HS-27A (cell line): ENCODE measurements at places on chromosomes 16 and 17.
A peak's percentile ranks its signal among the peaks of the same experiment; 100 is the strongest.

DNA sequence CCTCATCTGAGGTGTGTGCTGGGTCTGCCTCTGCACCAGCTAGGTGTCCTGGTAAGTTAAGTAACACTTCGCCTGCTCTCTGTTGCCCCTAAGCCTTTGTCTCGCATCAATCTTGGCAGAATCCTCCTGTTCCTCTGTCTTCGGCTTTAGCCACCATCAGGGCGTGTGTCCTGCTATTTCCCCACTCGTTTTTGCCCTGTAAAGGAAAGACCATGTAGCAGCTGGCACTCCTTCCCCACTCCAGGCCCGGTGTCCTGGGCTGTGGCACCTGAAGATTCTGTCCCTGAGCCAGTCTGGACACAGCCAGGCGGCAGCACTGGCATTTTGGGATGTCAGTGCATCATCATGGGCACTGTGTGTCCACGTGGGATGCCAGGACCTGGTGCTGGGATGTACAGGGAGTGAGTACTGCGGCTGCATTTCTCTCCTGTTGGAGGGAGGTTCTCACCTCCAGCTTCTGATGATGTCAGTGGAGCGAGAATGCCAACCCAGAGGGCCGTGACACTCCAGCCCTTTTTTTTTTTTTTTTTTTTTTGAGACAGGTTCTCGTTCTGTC, 26.2 kb upstream of the FOXK2 start:
- DNase-seq, result no peak

- DNase-seq, result no peak
Measured at GRCh38 chr17:7307686-7308624, 527 bp downstream of the EIF5A start.

- DNase-seq, result no peak
Measured at GRCh38 chr16:79008036-79008868, 592.3 kb downstream of the MAF start.

DNA sequence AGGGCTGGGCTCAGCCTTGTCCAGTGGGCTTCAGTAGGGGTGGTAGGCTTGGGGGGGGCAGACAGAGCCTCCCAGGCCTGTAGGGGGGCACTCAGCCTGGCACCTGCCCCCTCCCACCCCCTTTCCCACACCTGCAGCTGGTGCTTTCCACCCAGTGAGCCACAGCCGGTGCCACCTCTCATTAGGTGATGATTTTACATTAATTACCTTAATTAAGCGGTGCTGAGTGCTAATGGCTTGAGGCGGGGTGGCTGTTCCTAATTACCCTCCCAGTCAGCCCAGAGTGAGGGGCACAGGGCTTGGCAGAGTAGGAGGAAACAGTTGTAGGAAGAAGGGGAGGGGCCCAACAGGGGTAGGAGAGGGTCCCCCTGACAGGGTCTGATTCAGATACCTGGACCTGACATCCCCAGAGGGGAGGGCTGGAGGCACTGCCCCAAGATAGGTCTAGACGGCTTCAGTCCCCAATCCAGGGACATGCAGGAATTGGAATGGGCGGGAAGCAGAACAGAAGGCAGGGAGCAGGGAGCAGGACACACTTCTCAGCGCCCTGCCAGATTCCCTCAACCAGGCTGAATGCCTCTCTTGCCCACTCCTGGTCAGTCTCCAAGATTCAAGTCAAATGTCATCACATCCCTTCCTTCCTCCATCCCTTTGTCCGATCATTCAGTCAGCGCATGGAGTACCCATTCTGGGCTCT, 26.5 kb upstream of the PHF12 start:
- DNase-seq, result no peak

DNA sequence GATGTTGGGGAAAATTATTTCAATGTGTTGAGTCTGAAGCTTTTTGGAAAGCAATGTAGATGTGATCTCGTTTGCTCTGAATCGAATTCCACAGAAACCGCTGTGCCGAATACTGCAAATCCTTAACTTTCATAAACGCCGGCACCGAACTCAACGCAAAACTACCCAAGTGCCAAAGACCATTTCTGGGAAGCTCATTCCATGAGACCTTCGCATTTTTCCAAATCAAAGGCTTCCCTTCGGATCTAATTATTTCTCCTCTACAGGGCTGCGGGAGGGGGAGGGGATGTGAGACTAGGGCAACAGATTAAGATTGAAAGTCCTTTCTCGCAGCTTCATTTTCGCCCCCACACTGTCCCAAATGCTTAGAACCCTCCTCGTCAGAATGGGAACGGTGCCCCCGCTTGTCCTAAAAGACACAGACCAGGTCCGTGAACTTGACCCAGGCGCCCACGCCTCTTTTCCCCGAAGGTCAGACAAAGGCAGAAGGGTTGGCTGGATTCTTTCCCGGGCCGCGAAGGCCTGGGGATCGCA, 4.0 kb downstream of the PRAC1 start:
- no peak for DNase-seq

DNA sequence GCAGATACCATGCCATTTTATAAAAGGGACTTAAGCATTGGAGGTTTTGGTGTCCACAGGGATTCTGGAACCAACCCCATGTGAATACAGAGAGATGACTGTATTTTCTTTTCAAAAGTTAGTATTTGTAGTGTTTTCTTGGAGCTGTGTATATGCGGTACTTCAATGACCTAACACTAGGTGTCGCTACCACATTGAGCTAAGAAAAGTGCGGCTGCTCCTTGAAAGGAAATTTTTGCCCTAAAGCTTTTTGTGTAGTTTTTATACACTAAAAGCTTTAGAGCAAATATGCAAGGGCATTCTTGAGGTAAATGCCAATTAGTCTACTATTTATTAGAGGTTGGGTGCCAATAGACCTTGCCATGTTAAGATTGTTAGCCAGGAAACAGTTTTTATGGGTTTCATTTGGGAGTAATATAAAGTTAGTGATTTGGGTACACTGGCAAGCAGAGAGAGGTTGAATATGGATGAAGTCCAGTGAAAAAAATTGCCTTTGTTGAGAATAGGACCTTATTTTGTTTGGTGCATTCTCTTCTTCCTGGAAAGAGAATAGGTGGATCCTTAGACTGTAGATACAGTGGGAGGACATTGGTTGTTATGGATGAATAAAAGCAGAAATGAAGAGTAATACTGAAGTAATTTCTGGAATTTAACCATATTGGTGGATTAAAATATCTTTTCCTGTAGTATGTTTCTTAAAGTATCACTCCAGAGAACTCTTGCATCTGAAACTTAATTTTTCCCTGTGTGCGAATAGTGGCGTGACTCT, 43.3 kb downstream of the BCAS3 start:
- peak; percentile 20 for DNase-seq

- DNase-seq, result no peak
Measured at GRCh38 chr16:54632322-54633220, 298.1 kb upstream of the IRX5 start.

DNA sequence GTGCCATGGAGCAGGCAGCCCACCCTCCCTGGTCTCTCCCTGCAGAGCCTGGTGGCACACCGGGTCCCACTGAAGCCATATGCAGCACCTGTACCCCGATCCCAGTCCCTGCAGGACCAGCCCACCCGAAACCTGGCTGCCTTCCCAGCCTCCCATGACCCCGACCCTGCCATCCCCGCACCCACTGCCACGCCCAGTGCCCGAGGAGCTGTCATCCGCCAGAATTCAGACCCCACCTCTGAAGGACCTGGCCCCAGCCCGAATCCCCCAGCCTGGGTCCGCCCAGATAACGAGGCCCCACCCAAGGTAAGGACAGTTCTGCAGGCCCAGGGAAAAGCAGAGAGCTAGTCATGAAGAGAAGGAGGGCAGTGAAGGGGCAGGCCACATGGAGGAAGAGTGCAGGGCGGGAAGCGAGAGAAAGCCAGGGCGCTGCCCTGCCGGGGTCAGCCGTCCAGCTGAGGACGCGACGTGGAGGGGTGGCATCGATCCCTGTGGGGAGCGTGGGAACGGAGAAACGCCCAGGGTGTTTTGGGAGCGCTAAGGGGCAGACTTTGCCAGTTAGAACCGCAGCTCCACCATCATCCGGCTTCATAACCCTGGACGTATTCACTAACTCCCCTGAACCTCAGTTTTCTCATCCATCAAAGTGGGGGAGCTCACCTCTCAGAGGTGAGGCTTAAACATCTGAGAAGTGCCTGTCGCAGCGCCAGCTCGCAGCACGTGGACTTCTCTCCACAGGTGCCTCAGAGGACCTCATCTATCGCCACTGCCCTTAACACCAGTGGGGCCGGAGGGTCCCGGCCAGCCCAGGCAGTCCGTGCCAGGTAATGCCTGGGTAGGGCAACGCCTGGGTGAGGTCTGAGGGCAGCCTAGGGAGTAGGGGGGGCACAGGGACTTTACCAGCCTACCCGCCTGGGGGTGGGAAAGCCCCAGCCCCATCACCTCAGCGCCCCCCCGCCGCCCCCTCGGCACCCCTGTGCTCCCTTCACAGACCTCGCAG, 7.6 kb upstream of the C17orf107 start:
- DNase-seq, result no peak
